A549 treated with RU486 at 1 μM for 4 hours (cell line): ENCODE measurements at places on chromosomes 16 and 17. TPM values are rescaled to one million over a fixed set of nuclear protein-coding genes. Genes with fewer than 3 reads are reported as not detected.

The ATPAF2 gene
- total RNA-seq = 22.7 to 38.6 TPM (median 27.9 TPM) in 5 replicates

The TRPV2 gene
- 0.34 to 1.00 TPM (median 0.41 TPM) in 5 replicates for total RNA-seq

The RNF166 gene
- 11.2 to 21.8 TPM (median 17.7 TPM) in 5 replicates for total RNA-seq

The C17orf100 gene
- 2.0 to 3.5 TPM (median 3.2 TPM) in 5 replicates for total RNA-seq

The VMP1 gene
- 131 to 231 TPM (median 174 TPM) in 5 replicates for total RNA-seq

The RHBDL3 gene
- total RNA-seq = 2.9 to 5.2 TPM (median 4.6 TPM) in 5 replicates

The ZNF821 gene
- 4.0 to 4.8 TPM (median 4.4 TPM) in 5 replicates for total RNA-seq

The HOXB8 gene
- 7.8 to 12.5 TPM (median 10.2 TPM) in 5 replicates for total RNA-seq

The TBC1D3 gene
- total RNA-seq = not detected in 5 replicates

The KRTAP4-1 gene
- 0.17 to 0.25 TPM (median 0.24 TPM) in 4 of 5 replicates, not detected in the other for total RNA-seq

The CACNA1G gene
- 3.7 to 5.4 TPM (median 4.7 TPM) in 5 replicates for total RNA-seq

The PPP1R27 gene
- 0.27 to 0.61 TPM (median 0.32 TPM) in 3 of 5 replicates, not detected in the others for total RNA-seq

The NPIPA2 gene
- total RNA-seq = 0.97 to 2.0 TPM (median 1.4 TPM) in 5 replicates

The RSKR gene
- 2.2 to 4.9 TPM (median 4.2 TPM) in 5 replicates for total RNA-seq
